ENCODE measurements at places on chromosomes 12 and 14.

GRCh38 chr12:110718222-110718908 lies 24.3 kb downstream of the PPP1CC start:
- DNase-seq = no peak

DNA sequence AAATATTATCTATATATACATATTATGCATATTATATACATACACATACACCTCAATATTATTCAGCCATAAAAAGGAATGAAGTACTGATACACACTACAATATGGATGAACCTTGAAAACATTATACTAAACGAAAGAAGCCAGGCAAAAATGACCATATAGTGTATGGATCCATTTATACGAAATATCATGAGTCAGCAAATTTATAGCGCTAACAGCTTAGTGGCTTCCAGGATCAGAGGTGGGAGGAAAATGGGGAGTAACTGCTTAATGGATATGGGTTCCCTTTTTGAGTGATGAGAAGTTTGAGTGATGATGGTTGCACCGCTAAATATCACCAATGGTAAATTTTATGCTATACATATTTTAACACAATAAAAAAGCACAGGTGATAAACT lies 32.7 kb downstream of the PTGER2 start:
- no peak for DNase-seq

DNA sequence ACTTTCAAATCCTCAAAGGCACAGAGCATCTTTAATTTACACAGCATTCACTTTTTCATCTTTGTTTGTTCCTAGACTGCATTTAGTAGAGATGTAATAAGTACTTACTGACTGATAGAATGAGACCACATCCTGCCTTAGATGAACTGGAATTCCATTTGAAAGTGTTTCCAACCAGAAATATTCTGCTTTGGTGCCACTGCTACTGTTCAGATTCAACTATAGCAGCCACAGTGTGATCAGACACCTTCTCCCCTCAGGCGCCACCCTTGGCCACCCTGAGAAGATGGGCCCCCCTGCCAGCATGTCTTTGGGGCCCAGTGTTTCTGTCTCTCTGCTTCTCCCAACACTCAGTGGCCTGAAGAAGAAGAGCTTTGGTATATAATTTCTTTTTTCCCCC lies 449.1 kb downstream of the RAD51B start:
- no peak for DNase-seq

GRCh38 chr14:71399057-71399487 lies 491.8 kb downstream of the PCNX1 start:
- DNase-seq = no peak

- DNase-seq = no peak
Observed at GRCh38 chr12:116894913-116895312, 13.7 kb upstream of the HRK start.

GRCh38 chr14:91295851-91296796 lies 51.6 kb upstream of the GPR68 start:
- DNase-seq = no peak

DNA sequence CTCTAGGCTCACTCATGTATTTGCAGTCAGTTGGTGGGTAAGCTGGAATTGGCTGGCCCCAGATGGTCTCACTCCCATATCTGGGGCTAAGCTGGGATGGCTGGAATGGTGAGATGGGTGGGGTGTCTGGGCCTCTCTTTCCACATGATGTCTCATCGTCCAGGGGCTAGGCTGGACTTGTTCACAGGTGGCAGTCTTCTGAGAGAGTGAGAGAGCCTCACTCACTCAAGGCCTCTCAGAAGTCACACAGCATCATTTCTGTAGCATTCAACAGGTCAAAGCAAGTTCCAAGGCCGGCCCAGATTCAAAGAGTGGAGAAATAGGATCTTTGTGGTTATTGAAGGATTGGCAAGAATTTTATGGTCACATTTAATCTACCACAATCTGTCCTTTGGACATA lies 102.7 kb downstream of the UNC79 start:
- DNase-seq = no peak

DNA sequence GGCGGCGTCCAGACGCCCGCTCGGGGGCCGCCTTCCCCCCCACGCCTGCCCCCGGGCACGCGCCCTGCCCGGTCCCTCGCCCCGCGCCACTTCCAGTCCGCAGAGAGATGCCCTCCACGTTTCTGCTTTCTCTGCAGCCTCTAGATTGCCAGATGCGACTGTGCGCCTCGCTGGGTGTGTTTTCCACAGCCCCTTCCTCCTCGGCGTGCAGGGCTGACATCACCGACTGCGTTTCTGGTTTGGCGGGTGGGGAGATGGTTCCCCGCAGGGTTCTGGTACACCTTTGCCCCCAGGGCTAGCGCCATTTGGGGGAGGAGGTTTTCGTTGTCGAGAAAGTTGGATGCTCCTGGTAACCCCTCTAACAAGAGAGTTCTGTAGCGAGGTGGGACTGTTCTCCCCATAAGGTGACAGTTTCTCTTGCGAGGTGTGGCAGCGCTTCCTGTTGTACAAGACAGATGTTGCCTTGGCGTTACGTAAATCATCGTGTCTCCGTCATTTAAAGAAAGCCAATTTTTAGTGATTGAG lies 1.5 kb downstream of the CALM1 start:
- peak; percentile 14 for DNase-seq

- DNase-seq = no peak
Observed at GRCh38 chr14:93712079-93712837, 76.0 kb downstream of the PRIMA1 start.

- DNase-seq = no peak
Observed at GRCh38 chr12:70784042-70784668, 136.4 kb downstream of the PTPRR start.

GRCh38 chr12:47356129-47356700 lies 276.5 kb upstream of the AMIGO2 start:
- DNase-seq = no peak

- DNase-seq = no peak
Observed at GRCh38 chr12:28059220-28059619, 86.7 kb upstream of the PTHLH start.
